NCI-H510A treated with DMSO at 0.1 percent for 48 hours (cell line): ENCODE measurements at places on chromosomes 13 and 19.
A peak's percentile ranks its signal among the peaks of the same experiment; 100 is the strongest.

DNA sequence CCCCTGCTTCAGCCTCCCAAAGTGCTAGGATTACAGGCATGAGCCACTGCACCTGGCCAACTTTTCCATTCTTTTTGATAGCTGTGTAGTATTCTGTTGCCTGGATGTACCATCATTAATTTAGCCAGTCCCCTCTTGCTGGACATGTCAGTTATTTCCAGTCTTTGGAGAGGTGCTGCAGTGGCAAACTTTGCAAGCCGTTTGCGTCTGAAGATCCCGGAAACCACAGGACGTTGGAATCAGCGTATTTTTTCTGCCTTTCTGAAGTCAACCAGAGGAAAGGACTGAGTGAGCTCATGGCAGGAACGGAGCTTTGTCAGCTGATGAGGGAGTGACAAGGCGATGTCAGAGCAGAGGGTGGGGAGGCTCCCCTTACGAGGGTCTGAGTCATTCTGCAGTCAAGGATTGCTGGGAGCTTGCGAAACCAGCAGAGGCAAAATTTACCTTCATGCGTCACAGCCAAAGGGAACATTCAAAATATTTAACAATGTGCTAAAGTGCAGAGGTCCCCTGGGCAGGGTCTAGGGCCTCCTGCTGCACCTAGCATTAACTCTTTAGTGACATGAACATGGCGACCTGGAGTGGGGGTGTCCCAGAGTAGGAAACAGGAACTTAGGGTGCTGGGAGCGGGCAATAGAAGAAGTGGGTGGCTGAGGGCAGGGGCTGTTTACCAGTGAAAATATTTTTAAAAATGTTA is 5.6 kb downstream of the C5AR1 start:
- DNase-seq = no peak

GRCh38 chr19:53328967-53329366 is 4.6 kb upstream of the ZNF845 start:
- DNase-seq = no peak

GRCh38 chr13:98050041-98050466 is 92.8 kb upstream of the FARP1 start:
- DNase-seq = peak; percentile 64

DNA sequence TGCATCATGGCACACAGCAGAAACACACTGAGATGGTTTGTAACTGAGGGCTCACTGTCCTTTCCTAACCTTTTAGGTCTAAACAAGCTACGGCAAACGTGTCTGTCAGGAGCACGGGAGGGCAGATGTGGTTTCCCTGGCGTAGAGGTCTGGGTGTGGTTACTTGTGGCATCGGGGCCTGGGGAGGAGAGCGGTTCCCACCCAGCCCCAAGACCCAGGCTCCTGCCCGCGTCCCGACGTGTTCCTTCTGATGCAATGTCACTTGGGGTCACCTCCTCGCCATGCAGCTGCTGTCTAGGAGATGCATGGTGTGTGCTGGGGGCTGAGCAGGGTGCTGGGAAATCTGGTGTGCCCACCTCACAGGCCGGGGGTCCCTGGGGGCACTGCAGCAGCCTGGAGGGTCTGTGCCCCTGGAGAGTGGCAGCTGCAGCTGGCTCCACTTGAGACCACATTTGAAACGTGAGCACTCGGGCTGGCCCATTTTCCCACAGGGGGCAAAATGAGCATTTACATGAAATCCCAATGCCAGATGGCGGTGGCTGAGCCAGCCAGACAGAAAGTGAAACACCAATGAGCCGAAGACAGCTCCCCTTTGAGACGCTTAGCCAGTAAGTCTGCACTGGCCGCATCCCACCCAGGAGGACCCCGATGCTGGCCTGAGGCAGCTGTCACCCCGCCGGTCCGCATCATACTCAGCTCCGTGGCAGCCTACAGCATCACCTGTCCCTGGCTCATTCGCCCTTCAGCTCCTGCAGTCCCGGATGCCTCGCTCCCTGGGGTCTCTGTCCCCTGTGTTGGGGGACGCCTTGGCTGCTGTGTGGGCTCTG is 22.3 kb upstream of the MYDGF start:
- DNase-seq = no peak

DNA sequence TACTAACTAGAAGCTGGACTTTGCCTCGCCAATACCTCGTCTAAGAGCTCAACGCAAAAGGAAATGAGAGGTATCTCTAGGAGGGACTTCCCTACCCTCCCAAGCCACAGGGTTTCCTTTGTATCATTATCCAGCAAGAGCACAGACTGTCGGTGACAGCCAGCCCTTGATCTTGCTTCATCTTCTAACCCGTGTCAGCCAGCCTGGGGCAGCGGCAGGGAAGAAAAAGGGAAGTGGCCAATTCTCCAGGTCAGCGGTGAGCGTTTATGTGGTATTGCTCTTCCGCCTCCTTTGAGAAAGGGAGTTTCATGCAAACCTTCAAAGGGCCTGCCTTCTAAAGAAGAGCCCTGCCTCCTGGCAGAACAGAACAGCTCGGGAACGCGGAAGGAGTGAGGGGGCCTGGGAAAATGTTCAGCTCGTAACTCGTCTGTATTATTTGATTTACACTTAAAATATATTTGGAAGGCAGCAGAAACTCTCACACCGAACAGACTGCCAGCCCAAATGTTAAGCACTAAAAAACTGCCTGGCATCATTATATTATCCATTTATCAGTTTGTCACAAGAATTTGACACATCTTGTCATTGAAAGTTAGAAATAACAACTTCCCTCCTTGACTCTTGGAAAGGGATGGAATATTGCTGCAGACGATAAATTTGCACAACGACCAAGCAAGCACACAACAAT is 41.8 kb downstream of the EFNB2 start:
- no peak for DNase-seq

- peak; percentile 43 for DNase-seq
Measured at GRCh38 chr19:56076498-56076897, 44.6 kb downstream of the ZNF787 start.

- no peak for DNase-seq
Measured at GRCh38 chr19:1837222-1837565, 11.1 kb downstream of the REXO1 start.

- DNase-seq = no peak
Measured at GRCh38 chr19:55275851-55276719, 3.8 kb downstream of the HSPBP1 start.

- DNase-seq = no peak
Measured at GRCh38 chr13:110006304-110006703, 219.9 kb upstream of the IRS2 start.

GRCh38 chr13:48161530-48162179 is 66.8 kb upstream of the MED4 start:
- no peak for DNase-seq

- no peak for DNase-seq
Measured at GRCh38 chr19:30047432-30047831, 105.4 kb downstream of the URI1 start.

- DNase-seq = no peak
Measured at GRCh38 chr13:113650731-113651148, 7.3 kb downstream of the ATP4B start.

DNA sequence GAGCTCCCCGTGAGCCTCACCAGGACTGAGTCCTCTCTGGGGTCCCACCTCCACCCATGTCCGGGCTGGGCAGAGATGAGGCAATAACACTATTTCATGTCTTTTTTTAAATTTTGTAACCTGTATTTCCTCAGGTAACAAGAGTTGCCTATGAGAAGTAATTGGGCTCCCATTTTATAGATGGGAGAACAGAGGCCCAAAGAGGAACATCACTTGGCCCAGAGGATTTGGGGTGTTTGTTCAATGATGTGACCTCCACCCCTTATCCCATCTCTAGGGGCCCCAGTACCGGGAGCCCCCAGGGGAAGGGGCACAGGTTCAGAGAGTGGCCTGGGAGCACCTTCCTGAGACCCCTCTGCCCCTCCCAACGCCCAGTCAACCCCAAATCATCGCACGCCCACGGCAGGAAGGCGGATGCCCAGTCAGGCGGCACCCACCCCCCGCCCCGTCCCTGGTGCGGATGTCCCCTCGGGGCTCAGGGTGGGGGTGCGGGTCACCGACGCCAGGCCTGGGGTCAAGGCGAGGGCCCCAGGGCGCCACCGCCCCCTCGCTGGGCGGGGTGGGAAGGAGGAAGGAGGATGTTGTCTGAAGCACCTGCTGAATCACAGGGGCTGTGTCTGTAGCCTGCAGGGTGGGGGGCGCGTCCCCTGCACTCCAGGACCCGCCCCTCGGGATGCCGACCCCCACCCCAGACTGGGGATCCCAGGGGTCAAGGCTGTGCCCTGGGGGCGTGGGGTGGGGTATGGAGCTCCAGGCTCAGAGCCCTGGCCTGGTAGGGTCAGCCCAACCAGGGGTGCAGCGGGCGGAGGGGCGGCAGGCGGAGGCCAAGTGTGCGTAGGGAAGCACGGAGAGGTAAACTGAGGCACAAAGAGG is 9.0 kb upstream of the CIRBP start:
- no peak for DNase-seq

GRCh38 chr19:52567921-52568320 is 2.2 kb upstream of the ZNF701 start:
- no peak for DNase-seq

GRCh38 chr19:4473011-4473762 is 1.1 kb downstream of the HDGFL2 start:
- no peak for DNase-seq

DNA sequence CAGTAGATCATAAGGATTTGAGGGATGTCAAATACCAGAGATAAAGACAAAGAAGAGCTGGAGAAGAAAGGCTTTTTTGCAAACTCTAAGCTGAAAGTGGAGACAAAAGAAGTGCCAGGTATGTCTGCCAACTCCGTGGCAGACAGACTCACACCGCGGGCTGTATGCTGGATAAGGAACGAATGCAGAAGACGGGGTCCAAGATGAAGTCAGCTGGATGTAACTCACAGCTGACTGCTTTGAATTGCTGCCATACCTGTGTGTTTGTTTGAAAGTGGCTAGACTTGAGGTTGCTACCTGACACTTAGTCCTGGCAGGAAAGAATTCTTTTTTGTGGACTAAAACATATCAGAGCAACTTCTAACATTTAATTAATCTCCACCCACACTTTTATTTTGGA is 398.8 kb downstream of the DLEU7 start:
- no peak for DNase-seq

DNA sequence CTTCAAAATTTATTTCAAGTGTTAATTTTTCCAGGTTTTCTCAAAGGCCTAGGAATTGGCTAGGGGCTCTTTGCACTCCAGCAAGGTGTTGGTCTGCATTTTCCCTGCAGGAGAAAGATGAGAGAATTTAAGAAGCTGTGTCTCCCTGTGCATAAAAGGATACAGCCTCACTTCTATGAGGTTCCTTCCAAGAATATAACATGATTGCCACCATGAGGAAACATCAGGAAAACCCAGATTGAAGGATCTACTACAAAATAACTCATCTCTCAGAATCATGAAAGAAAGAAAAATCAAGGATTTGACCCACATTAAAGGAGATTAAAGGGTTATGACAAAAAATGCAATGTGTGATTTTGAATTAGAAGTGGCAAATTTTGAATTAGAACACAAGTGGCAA is 69.9 kb downstream of the RUBCNL start:
- DNase-seq = no peak

- DNase-seq = no peak
Measured at GRCh38 chr13:66748712-66749111, 481.4 kb downstream of the PCDH9 start.

- DNase-seq = no peak
Measured at GRCh38 chr19:18657590-18658365, 20.9 kb downstream of the KLHL26 start.

- no peak for DNase-seq
Measured at GRCh38 chr13:49980266-49980665, 16.6 kb upstream of the TRIM13 start.

GRCh38 chr19:1865172-1866010 is 2.0 kb upstream of the KLF16 start:
- DNase-seq = no peak

GRCh38 chr13:105543742-105544141 is 991.7 kb downstream of the EFNB2 start:
- no peak for DNase-seq

- peak; percentile 78 for DNase-seq
Measured at GRCh38 chr19:47124937-47125668, 5.5 kb upstream of the SAE1 start.

GRCh38 chr19:29271341-29271740 is 58.4 kb upstream of the UQCRFS1 start:
- DNase-seq = no peak

- DNase-seq = no peak
Measured at GRCh38 chr13:27083183-27083582, 88.4 kb downstream of the USP12 start.

GRCh38 chr13:68304286-68304893 is 1074.3 kb upstream of the PCDH9 start:
- peak; percentile 10 for DNase-seq
